Endothelial cell of umbilical vein (primary cell): ENCODE measurements at places on chromosomes 1 and 21. TPM values are rescaled to one million over a fixed set of nuclear protein-coding genes. Genes with fewer than 3 reads are reported as not detected.
A peak's percentile ranks its signal among the peaks of the same experiment; 100 is the strongest.

DNA sequence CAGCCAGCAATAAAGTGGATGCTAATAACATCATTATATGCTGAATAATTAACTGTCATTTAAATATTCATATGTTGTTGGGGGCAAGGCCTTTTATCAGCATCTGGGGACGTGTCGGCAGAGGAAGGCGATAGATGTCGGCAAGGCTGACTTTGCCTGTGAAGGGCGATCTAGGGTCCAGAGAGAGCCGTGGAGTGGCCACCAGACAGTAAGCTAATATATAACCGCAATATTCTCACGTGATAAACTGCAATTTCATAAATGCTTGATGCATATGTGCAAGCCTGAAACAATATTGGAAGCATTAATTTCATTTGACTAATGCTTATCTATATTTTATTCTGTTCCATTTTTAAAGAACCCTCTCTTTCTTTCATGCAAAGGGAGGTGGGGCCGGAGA lies 141.0 kb upstream of the POU3F1 start:
- no peak for DNase-seq

MLLT11 gene
- total RNA-seq, result 26.5 and 38.1 TPM in 2 replicates

- DNase-seq, result peak; percentile 76
Measured at GRCh38 chr1:156052862-156053767, 483 bp downstream of the UBQLN4 start.

- no peak for DNase-seq
Measured at GRCh38 chr1:36948147-36948546, 86.2 kb downstream of the GRIK3 start.

LCE2A gene
- not detected in 2 replicates for total RNA-seq

HSF2BP gene
- 0.55 and 0.67 TPM in 2 replicates for total RNA-seq

CD1E gene
- not detected in 2 replicates for total RNA-seq

- peak; percentile 21 for DNase-seq
Measured at GRCh38 chr21:38699048-38699447, 106.7 kb upstream of the ETS2 start.

- no peak for DNase-seq
Measured at GRCh38 chr1:26291433-26291832, 11.5 kb downstream of the SH3BGRL3 start.

DNA sequence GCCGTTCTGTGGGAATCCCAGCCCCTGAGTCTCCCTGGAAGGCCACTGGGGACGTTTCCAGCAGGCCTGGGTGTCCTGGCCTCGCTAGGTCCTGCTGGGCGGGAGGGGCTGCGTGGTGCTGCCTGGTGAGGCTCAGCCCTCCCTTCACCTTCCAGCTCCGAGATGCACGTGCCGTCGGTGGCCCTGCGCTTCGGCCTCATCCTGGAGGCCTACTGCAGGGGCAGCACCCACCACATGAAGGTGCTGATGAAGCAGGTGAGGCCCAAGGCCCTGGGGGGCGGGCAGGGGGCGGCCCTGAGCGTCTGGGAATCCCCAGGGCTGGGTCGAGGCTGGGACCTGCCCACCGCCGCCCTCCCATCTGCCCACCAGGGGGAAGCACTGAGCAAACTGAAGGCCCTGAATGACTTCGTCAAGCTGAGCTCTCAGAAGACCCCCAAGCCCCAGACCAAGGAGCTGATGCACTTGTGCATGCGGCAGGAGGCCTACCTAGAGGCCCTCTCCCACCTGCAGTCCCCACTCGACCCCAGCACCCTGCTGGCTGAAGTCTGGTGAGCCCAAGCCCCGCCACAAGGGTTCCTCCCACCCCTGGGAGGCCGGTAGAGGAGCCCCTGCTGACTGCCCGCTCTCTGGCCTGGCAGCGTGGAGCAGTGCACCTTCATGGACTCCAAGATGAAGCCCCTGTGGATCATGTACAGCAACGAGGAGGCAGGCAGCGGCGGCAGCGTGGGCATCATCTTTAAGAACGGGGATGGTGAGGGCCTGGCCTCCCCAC lies 70.3 kb downstream of the PIK3CD start:
- peak; percentile 30 for DNase-seq

GRCh38 chr1:119822406-119822805 lies 11.1 kb upstream of the REG4 start:
- DNase-seq, result no peak

DNA sequence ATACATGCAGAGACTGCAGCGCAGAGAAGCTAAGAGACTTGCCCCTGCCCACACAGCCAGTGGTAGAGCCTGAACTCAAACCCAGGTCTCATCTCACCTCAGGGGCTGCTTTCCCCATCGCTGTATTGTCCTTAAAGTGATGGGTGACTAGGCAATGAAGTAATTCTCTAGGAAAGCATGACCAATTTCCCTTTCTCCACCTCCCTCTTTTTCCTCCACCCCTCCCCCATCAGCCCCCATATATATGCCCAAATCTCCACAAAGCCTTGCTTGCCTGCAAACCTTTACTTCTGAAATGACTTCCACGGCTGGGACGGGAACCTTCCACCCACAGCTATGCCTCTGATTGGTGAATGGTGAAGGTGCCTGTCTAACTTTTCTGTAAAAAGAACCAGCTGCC lies at the start of gene IL24:
Gene IL24, plus strand, starts transcription at position 269 of the 400 bp plus-strand sequence. CDS start 390 bp downstream, outside the sequence.
- DNase-seq, result no peak

HSPG2 gene
- total RNA-seq, result 3,499 and 3,960 TPM in 2 replicates

DNA sequence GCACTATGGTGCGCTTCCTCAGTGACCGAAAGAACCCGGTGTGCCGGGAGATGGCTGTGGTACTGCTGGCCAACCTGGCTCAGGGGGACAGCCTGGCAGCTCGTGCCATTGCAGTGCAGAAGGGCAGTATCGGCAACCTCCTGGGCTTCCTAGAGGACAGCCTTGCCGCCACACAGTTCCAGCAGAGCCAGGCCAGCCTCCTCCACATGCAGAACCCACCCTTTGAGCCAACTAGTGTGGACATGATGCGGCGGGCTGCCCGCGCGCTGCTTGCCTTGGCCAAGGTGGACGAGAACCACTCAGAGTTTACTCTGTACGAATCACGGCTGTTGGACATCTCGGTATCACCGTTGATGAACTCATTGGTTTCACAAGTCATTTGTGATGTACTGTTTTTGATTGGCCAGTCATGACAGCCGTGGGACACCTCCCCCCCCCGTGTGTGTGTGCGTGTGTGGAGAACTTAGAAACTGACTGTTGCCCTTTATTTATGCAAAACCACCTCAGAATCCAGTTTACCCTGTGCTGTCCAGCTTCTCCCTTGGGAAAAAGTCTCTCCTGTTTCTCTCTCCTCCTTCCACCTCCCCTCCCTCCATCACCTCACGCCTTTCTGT lies 7.3 kb upstream of the PIGV start:
- DNase-seq, result no peak

GRCh38 chr1:90127288-90127953 lies 132.5 kb downstream of the ZNF326 start:
- no peak for DNase-seq

- no peak for DNase-seq
Measured at GRCh38 chr1:101037316-101037715, 11.7 kb upstream of the DPH5 start.

DNA sequence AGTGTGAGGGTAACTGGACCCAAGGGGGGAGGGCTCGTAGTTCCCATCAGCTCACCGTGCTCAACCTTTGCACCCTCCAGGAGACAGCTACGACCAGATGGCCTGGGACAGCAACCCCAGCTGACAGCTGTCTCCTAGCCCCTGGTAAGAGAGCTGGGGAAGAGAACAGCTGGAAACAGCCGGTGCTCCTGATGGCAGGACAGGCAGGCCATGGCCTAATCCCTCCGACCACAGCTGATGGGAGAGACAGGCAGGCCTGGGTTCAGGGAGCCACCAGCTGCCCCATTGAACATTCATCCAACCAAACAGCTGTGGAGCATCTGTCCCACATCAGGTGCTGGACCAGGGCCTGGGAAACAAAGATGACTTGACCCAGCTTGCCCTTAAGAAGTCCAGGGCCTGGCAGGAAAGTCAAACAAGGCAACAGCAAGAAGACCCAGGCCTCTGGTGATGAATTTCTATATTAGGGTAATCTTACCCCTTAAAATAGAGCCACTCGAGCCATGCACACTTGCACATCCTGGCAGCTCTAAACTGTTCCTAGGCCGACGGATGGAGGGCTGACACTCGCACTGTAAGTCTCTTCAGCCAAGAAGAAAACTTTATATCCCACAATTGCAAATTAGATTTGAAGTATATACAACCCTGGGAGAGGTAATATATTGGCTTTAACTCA lies 12.2 kb downstream of the OLFML2B start:
- DNase-seq, result no peak

GRCh38 chr1:53145942-53146708 lies 3.7 kb upstream of the SLC1A7 start:
- peak; percentile 44 for DNase-seq

DNA sequence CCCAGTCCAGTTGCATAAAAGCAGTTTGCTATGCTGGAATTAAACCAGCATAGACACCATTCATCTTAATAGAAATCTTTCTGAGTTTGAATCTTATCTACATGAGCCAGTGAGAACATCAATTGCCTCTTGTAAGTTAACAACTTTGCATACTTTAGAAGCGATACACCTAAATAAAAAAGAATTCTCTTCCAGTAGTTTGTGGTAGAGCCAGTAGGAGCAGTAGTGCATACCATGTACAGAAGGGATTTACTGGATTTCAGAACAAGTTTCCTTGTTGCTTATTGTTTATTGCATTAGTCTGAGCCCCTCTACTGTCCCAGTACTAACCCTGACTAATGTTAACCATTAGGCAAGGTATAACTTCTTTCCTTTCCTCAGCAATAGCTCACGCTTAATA lies 313.1 kb downstream of the TGFB2 start:
- no peak for DNase-seq

C1orf115 gene
- 15.8 and 16.4 TPM in 2 replicates for total RNA-seq

GLIS1 gene
- not detected in 2 replicates for total RNA-seq

DNA sequence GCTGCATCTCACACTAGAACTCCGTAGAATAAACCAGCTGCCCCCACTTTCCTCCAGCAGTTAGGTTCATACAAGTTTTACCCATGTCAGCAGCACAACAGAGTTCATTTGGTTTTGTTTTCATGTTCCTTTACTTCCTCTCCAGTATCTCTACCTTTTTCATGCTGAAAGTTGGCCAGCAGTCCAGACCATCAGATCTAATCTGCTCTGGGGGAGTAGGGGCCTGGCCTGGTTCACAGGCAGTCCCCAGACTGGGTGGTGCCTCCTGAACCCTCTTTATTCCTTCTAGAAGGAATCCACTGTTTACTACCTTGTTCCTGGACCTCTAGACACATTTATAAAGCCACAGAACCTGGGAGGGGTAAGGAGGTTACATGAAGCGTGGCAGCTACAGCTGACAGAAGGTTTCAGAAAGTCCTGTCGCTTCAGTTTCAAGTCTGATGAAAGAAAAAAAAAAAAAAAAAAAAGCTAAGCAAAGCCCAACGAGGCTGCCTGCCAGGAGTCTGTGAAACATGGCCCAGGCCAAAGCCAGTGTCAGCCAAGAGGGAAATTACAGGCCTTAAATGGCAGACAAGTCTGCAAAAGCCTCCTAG lies 184.6 kb upstream of the JUN start:
- DNase-seq, result peak; percentile 75

- DNase-seq, result no peak
Measured at GRCh38 chr1:112026016-112026415, 36.5 kb upstream of the KCND3 start.

DNA sequence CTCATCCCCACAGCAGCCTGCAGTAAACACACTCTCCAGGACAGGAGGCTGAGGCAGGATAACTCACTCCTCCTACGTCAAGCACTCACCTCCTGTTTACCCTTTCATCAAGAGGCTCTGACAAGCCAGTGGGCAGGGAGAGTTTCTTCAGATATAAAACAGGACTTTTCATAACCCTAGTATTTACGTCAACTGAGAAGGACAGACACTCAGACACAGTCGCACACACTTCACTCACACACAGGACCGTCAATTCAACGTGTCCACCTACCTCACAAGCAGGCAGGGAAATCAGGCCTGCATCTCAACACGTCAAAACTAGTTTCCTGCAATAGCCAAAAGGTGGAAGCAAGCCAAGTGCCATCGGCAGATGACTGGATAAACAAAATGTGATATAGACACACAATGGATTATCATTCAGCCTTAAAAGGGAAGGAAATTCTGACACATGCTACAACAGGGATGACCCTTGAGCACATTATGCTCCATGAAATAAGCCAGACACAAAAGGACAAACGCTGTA lies 48.6 kb downstream of the ITPKB start:
- peak; percentile 89 for DNase-seq

- DNase-seq, result peak; percentile 62
Measured at GRCh38 chr21:38500073-38500472, 1.8 kb upstream of the ERG start.

F5 gene
- not detected in 2 replicates for total RNA-seq

PTPN14 gene
- total RNA-seq, result 88.9 and 93.0 TPM in 2 replicates

DNA sequence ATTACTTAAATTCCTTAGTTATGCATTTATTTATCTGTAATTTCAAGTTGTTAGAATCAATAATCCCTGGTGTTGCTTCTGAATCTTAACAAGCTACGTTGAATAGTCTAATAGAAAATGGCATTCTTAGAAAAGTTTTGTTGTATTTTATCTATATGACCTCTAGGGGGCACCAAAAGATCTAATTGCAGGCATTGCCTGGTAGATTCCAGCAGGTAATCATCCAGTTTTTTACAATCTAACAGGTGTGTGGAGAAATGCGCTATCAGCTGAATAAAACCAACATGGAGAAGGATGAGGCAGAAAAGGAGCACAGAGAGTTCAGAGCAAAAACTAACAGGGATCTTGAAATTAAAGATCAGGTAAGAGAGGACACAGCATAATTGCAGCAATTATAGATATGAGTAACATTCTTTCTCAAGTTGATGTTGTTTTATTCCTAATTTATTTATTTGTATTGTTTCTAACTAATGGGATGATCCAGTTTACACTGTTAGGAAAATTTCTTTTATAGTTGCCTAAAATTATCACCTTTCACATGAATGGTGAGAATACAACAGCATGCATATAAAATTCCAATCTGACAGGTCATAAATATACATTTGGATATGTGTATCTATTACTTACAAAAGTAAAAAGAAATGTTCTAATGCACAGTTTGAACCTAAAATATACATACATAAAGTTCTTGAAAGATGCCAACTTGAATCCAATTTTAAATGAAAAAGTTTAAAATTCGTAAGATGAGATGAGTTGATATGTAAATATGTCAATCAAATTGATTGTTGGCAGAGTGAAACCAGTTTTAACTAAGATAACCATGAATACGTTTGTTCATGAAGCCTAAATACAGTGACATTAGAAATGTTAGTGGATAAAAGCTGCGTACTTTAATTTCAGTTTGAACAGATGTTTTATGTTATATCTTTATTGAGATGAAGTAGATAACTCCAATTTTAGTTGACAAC lies 88.4 kb downstream of the SDCCAG8 start:
- peak; percentile 51 for DNase-seq

DNA sequence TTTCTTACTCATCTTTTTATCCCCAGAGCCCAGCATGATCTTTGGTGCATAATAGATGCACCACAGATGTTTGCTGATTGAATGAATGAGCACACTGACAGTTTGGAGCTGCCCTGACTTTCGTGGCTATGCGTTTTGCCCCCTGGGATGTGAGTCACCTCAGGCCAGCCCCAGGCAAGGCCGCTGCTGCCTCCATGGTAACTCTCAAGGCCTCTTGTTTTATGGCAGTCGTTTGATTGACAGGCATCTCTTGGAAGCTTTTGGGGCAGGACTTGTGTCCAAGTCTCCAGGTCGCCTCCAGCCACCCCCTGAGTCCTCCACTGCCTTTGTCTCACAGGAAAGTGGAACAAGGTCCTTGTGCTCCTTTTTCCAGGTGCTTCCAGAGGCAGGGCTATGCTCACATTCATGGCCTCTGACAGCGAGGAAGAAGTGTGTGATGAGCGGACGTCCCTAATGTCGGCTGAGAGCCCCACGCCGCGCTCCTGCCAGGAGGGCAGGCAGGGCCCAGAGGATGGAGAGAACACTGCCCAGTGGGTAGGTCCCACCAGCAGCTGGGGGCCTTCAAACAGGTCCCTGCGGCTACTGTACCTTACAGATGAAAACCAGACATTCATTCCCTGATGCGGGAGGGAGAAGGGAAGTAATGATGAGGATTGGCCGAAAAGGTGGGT lies 11.2 kb downstream of the PSEN2 start:
- no peak for DNase-seq

S100A4 gene
- total RNA-seq, result not detected in 2 replicates
